ENCODE measurements at places on chromosomes 6 and 20.
A peak's percentile ranks its signal among the peaks of the same experiment; 100 is the strongest.

DNA sequence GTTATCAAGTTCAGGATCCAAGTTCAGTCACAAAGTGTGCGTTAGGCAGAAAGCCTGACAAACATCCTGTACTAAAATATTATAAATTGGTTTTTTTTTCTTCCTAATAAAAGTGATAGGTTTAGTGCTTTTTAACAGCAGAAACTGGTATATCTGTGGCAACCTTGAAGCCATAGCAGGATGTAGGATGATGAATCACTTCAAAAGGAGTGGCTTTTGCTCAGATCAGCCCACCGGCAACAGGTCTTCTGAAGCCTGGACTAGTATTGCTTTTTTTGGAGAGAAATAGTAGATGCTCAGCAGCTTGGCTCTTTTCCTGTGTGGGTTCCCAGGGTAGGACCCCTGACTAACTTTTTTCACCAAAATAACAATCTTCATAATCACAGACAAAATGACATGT, 190.8 kb downstream of the EPM2A start:
- no peak for DNase-seq

DNA sequence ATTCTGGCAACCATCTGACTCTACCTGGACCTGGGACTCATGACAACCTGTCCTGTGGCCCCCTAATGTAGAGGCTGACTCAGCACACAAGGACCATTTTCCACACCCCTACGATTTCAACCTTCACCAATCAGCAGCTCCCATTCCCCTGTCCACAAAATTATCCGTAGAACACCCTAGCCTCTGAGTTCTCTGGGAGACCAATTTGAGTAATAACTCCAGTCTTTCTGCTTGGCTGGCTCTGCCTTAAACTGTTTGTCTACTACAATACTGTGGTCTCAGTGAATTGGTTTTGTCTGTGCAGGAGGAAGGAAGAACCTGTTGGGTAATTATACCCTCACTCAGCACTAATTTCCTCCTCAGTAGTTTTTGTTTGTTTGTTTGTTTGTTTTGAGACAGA, 99.3 kb upstream of the MRPS10 start:
- DNase-seq = no peak

- DNase-seq = no peak
These were observed 71.2 kb upstream of the PRDM1 start for GRCh38 chr6:106014955-106015354.

DNA sequence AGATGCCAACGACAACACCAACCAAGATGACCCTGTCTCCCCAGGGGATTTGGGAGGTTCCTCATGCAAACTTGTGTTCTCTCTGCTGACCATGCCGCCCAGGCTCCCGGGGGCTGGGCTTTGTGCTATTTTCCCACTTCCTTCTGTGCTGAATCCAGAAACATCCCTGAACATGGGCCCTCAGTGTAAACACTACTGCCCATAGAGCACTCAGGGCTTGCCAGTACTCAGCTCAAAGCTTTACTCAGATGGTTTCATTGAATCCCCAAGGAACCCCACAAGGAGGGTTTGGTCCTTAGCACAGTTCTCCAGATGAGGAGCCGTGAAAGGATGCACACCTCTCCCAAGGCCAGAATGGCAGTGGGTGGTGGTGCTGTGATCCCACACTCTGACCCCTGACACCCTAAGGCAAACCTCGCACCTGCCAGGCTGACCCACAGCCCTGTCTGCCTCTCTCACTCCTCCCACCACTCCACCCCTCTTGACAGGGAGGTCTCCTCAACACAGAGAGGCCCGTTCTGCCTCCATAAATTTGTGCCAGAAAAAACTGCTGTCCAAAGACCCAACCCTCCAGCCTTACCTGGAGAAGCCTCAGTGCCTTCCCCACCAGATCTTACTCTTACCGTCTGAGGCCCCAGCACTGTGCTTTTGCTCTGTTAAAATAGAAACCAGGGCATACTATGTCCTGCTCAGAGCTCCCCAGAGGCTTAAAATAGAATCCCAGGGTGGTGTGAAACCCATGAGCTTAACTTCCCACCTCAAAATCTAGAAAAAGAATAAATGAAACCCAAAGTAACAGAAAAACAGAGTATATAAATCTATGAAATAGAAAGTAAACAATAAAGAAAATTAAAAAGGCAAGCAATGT, 283.0 kb upstream of the CDH4 start:
- no peak for DNase-seq

- no peak for DNase-seq
These were observed 19.1 kb downstream of the ADGRB3 start for GRCh38 chr6:68654134-68654533.

DNA sequence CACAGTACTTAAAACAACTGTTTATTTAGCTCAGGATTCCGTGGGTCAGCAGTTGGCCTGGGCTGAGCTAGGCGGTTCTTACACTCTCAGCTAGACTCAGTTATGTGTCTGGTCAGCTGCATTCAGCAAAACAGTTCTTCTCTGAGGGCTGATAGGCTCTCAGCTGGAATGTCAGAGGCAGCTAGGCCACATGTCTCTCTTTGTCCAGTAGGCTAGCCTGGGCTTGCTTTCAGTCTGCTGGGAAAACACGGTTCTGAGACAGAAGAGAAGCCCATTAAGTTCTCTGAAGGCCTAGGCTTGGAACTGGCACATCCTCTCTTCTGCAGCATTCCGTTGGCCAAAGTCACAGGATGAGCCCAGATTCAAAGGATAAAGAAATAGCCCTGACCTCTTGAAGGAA, 65.6 kb downstream of the TULP4 start:
- peak; percentile 53 for DNase-seq

DNA sequence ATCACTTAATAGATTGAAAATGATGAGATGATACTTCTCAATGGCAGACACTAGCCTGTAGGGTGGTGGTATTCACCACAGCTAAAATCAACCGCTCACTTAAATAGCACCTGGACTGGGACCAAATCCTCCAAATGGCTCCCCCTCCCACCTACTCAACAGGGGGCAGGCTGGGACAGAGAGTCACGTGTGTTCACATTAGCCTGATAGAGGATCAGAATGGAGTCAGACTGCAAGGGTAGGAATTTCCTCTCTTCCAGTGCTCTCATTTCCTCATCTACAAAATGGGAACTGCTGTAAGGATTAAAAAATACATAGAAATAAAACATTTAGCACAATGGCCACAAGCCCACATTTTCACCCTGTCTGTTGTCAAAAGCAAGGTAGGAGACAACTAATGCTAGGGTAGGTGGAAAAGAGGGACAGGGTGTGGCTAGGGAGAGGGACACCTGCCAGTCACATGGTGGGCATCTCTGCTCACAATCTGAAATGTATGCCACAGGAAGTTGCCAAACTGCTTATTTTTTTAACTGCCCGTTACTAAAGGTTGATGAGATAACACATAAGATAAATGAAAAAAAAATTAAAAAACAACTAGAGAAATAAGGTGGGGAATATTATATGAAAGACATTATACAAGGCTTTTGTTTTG, 55.3 kb downstream of the BACH2 start:
- DNase-seq = no peak

GRCh38 chr6:6492675-6493074, 95.8 kb upstream of the LY86 start:
- no peak for DNase-seq

GRCh38 chr6:70398783-70399728, 14.3 kb upstream of the FAM135A start:
- no peak for DNase-seq

- DNase-seq = no peak
These were observed 8.4 kb upstream of the IDH3B start for GRCh38 chr20:2672446-2672845.
